ENCODE measurements at places on chromosomes 6 and 20.

DNA sequence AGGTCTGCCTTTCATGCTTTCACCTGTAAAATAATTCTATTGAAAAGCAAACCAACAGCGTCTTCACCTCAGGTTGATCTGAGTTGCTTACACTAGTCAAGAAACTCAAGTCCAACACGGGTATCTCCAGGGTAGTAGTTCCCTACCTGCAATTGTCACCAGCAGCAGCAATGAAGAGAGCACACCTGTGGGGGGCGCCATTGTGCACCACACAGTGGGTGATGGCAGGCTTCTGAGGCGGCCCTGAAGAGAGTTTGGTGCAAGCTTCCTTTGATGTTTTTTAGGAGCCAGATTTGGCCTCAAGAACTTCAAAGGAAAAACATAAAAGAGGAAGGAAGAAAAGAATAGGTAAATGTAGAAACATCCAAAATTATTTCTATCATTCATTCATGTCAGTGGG lies 45.1 kb downstream of the KIAA0319 start:
- no peak for DNase-seq

GRCh38 chr6:38262026-38262425 lies 377.7 kb downstream of the BTBD9 start:
- no peak for DNase-seq

- no peak for DNase-seq
Measured at GRCh38 chr6:42740725-42741124, 5.2 kb downstream of the TBCC start.

DNA sequence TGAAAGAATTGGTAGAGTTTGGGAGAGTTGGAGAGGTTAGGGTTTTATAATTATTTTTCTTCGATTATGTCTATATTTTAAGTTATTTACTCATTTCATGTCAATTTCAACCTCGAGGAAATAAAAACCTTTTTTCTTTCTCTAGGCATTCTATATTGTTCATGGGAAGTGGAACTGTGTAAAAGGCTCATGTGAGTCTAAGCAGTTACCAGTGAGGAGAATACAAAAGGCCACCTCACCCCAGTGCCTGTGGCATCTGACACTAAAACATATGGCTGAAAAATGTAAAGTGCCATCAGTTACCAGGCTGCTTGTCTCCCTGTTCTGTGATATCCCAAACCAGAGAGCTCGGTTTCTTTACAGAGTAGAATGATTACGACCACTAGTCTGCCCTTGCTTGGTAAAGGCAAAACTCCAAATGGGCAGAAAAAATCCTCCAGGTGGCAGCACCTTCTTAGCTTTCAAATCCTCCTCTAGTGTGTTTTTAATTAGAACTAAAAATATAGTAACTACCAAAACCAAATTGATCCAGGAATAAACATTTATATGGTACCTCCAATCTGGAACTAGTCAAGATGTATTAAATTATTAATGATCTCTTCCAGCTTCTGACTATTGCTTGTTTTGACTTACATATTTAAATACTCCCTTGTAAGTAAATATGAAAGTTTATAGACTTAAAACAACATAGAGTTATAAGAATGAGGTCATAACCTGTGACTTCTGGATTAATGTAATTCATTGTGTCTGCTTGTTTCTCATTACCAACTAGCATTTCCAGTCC lies 122.6 kb upstream of the MCHR2 start:
- DNase-seq = peak; percentile 58
